ENCODE measurements at places on chromosomes 1 and 21.

GRCh38 chr1:36737038-36737555 lies 254.4 kb upstream of the CSF3R start:
- no peak for DNase-seq

GRCh38 chr1:17587693-17588047 lies 48.2 kb downstream of the ARHGEF10L start:
- DNase-seq, result peak; percentile 69

DNA sequence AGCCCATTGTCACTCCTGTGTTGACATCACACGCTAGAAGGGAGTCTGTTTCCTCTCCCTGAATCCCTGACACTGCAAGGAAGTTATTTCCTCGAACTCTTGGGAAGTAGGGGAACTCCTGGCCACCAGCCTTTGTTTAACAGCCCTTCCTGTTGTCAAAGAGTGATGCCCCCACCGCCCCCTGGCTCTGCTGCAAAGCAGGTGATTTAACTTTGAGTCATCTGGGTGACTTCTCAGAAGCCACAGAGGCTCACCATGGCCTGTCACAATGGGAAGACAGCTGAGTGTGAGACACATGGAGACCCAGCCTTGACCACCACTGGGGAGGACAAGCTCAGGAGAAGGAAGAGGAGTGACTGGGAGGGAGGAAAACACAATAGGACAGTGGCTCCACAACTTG lies 182.8 kb downstream of the PSMG1 start:
- DNase-seq, result no peak

GRCh38 chr1:177897281-177897997 lies 72.4 kb downstream of the SEC16B start:
- DNase-seq, result no peak

GRCh38 chr1:195054217-195054687 lies 1554.0 kb downstream of the KCNT2 start:
- no peak for DNase-seq

- no peak for DNase-seq
These were observed 18.9 kb downstream of the SHISAL2A start for GRCh38 chr1:52651904-52652303.

GRCh38 chr1:167627615-167627864 lies 2.5 kb upstream of the RCSD1 start:
- DNase-seq, result no peak

DNA sequence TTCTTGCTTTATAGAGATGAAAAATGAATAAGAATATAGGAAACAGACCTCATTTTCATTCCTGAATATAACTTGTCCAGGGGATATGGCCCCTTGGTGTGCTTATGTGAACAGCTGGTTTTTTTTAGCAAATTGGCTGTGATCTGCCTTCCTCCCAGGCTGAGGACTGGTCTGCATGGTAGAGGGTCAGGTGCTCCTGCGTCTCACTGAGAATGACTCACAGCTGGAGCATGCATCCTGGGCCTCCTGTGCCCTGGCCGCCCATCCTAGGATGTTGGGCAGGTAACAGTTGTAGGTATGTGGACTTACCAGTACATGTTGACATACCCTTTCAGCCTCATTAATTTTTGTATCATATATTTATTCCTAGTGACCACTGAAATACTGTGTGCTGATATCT lies 29.8 kb downstream of the AGT start:
- DNase-seq, result no peak

DNA sequence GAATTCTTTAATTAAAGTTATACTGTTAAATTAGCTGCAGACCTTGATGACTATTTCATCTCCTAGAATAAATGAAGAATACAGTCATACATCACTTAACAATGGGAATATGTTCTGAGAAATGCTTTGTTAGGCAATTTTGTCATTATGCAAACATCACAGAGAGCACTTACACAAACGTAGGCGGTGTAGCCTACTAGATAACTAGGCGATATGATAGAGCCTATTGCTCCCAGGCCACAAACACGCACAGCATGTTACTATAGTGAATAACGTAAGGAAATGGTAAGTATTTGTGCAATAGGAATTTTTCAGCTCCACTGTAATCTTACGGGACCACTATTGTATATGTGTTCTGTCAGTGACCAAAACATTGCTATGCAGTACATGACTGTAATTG lies 37.6 kb upstream of the DESI2 start:
- no peak for DNase-seq

DNA sequence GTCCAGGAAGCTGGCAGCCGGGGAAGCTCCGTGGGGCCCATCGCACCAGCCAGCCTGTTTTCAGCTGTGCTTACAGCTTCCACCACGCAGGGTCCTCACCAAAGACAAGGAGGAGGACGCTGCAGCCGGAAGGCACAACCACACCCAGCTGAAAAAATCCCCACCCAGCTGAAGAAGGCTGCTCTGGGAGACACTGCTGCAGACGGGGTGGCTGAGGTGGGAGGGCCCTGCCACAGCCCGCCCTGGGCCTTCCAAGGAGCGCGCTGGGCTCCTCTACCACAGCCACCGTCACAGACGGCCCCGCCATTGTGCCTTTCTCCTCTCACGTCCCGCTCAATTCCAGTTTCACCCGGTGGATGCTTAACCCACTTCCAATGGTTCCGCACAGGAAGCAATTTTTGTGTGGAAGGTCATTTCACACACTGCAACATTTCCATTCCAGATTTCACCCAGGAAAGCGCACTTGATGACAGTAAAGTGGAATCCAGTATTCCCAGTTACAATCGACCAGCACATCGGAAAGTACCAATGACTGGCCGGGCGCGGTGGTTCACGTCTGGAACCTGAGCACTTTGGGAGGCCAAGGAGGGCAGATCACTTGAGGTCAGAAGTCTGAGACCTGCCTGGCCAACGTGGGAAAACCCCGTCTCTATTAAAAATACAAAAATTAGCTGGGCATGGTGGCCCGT lies 47.9 kb downstream of the NPHP4 start:
- no peak for DNase-seq

- DNase-seq, result no peak
These were observed 308.9 kb upstream of the LRRC7 start for GRCh38 chr1:69258842-69259241.

DNA sequence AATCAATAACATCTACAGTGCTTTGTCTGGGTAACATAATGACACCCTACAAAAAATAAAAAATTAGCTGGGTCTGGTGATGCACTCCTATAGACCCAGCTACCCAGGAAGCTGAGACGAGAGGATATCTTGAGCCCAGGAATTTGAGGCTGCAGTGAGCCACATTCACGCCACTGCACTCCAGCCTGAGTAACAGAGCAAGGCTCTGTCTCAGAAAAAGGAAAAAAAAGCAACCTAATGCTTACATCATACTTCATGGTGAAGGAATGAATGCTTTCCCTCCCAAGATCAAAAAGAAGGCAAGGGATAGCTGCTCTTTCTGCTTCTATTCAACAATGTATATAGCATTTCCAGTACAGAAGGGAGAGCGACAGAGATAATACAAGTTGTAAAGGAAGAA lies 24.2 kb upstream of the CTTNBP2NL start:
- DNase-seq, result no peak

- no peak for DNase-seq
These were observed 7.7 kb upstream of the SLC26A9 start for GRCh38 chr1:205950826-205951549.

DNA sequence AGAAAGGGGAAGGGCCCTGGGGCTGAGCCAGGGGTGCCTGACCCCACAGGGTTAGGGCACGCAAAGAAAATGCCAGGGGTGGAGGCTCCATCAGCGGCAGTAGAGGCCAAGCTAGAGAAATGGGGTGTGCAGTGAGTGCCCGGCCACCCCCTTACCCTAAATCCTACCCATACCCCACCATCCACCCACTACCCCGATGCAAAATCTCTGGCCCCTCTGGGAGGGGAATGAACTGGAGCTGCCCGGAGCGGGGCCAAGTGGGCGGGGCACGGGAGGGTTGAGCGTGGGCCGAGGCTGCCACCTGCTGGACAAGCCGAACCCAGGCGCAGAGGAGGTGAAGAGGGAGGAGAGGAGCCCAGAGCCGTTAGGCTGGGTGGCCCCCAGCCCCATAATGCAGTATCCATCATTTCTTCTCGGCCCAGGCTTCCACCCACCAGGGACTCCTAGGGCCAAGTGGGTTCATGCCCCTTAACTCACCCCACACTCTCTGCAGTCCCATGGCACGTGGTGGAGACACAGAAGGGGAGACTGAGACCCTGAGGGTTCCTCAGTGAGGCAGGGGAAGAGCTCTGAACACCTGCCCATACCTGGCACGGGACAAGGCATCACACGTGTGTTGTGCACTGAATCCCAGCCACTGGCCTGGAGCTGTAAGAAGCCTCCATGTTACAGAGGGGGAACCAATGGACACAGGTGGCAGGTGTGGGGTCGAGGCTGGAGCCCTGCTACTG lies 1.4 kb upstream of the C1QC start:
- peak; percentile 28 for DNase-seq

GRCh38 chr1:153768316-153769181 lies 6.7 kb upstream of the SLC27A3 start:
- no peak for DNase-seq

GRCh38 chr1:211829343-211830054 lies 1.1 kb downstream of the LPGAT1 start:
- DNase-seq, result no peak

- DNase-seq, result peak; percentile 60
These were observed 150.0 kb downstream of the TOMM20 start for GRCh38 chr1:234978397-234979295.

DNA sequence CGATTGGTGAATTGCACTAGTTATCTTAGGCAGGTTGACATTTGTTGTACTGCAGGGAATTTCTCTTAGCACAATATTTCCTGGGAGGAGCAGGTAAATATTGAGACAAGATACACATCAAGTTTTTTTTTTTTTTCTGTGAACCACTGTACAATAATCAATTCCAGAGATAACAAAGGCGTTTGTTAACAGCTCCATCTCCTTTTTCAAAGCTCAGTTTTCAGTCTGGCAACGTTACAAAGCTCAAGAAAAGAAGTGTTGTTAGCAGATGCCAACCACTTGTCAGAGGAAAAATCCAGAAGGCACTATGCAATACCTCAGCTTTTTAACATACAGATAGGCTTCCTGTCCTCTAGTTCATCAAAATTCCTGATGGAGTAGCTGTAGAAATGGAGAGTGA lies 40.9 kb upstream of the DAB1 start:
- DNase-seq, result peak; percentile 13

DNA sequence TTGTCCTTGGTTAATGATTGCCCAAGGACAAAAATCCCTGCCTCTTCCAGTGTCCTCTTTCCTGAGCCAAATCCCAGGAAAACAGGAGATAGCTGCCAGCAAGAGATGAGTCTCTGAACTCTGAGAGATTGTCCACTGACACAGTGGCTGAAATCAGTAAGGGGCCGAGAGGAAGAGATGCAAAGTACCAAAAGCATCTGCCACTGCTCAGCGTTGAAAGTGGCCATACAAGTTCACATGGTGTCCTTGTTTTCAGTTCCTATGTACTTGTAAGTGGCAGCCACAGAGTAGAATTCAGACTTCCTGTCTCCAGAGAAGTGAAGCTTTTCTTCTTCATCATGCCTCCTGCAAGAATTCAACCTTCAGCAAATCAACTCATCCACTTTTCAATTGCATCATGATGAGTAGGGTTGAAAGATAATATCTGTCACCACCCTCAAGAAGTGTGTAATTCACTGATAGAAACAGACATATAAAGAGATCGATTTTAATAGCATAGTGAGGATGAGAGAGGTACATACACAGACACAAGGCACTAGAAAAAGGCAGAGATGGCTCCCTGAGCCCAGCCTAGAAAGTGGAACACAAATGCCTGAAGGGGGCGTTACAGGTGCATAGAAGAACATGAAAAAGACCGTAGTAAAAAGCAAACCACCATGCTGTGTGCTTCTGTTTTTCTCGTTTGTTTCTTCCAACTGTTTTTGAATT lies 185.8 kb downstream of the MRPL39 start:
- peak; percentile 40 for DNase-seq

GRCh38 chr1:41319807-41320711 lies 41.2 kb upstream of the FOXO6 start:
- no peak for DNase-seq

DNA sequence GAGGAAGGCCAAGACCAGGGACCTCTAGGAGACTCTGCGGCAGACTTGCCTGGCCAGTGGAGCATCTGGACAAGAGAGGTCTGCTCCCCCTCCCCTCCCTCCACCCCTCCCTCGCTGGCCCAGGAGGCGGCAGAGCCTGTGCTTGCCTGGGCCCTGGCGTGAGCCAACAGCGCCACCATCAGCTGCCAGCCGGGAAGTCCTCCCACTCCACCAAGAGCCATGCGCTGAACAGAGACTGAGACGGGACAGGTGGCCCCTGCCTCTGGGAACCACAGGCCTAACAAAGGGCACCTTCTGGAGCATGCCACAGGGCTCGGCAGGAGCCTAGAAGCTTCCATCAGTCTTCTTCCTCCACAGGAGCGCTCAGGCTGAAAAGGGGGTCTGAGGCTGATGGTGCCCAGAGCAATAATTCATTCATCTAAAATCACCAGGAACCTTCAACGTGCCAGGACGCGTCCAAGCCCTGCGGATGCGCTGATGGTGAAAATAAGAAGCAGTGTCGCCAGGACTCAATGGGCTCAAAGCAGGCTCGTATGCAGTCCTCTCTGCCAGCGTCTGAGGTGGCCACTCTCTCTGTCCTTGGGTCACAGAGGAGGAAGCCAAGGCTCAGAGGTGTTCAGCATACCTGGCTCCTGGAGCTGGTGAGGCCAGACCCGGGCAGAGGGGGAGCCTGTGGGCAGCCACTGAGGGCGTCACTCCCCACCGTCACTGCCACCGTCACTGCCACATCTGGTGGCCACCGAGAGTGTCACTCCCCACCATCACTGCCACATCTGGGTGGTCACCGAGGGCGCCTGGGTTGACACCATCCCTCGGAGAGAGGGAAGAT lies 161.2 kb downstream of the NPHP4 start:
- DNase-seq, result no peak

DNA sequence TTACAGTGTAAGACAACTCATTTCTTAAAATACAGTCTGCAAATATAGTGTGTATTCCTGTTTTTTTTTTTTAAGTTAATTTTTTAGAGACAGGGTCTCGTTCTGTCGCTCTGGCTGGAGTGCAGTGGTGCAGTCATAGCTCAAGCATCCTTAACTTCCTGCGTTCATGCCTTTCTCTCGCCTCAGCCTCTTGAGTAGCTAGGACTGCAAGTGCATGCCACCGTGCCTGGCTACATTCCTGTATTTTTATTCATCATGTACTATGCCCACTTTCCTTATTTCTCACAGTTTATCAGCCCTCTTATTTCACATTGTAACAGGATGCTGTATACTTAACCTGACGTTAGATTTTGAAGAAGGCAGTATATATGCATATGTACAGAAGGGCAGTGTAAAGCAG lies 26.7 kb downstream of the MIER1 start:
- DNase-seq, result no peak

GRCh38 chr21:32712043-32712442 lies 15.8 kb downstream of the SYNJ1 start:
- DNase-seq, result no peak

- no peak for DNase-seq
These were observed 42.4 kb downstream of the CRYAA start for GRCh38 chr21:43211072-43211759.

- no peak for DNase-seq
These were observed 75.4 kb downstream of the MRPL37 start for GRCh38 chr1:54275349-54275748.

- DNase-seq, result no peak
These were observed 10.9 kb downstream of the ARHGEF2 start for GRCh38 chr1:155967341-155968050.

GRCh38 chr1:20069874-20070273 lies at the start of gene PLA2G5:
PLA2G5 (plus strand) TSS chr1:20070194; CDS start chr1:20084831, 14,637 bp downstream.
- no peak for DNase-seq

GRCh38 chr1:211479624-211480023 lies 12.3 kb downstream of the RD3 start:
- DNase-seq, result no peak

- DNase-seq, result no peak
These were observed 11.4 kb downstream of the PLA2G5 start for GRCh38 chr1:20081353-20081810.

- no peak for DNase-seq
These were observed 32.8 kb upstream of the IFFO2 start for GRCh38 chr1:18989176-18989799.
